D341Med (cell line): ENCODE measurements at places on chromosomes 11 and 22.

DNA sequence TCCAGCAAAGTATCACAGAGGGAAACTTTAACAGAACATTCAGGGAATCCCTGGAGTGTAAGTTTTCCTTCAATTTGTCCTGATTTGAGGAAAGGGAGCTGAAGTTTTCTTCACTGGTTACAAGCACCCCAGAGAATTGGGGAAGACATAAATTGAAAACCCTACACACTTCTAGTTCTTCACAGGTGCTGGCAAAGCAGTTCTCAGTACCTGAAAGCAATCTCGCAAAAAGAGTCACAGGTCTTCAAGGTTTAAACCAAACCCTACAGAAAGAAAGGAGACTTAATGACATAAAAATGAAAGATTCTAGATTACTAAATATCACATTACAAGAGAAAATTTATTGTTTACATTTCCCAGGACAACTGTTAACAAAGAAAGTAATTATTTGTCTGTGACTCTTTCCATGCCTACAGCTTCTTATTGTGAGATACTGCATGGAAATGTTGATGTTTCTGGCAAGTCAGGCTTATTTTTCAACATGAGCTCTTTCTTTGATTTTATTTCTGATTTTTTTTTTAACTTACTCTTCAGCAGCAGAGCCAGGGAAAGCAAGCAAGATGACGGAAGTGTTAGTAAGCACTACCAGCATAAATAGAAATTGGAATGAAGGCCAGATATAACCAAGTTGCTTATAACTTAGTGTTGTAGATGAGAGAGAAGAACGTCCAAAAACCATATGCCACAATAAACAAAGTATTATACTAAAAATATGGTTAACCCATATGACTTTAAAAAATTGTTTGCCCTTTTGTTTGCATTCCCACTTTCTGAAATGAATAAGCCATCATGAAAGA, 44.1 kb downstream of the FANCF start:
- DNase-seq: no peak

- DNase-seq: no peak
These were observed 16.9 kb downstream of the USP47 start for GRCh38 chr11:11858676-11859075.

GRCh38 chr22:29394931-29395581, 6.7 kb upstream of the AP1B1 start:
- DNase-seq: peak; percentile 86

DNA sequence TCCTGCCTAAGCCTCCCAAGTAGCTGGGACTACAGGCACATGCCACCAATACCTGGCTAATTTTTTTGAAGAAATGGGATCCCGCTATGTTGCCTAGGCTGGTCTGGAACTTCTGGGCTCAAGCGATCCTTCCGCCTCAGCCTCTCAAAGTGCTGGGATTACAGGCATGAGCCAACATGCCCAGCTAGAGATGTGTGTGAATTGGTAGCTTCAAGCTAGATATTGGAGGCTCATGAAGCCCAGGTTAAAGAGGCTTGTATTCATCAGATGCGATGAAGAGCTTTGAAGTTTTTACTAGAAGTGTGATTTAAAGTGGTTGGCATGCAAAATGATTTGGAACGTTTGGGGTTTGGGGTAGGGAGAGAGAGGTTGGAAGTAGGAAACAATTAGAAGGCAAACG, 19.6 kb downstream of the NF2 start:
- DNase-seq: no peak

- peak; percentile 46 for DNase-seq
These were observed 8.7 kb upstream of the MS4A4E start for GRCh38 chr11:60251485-60252212.

DNA sequence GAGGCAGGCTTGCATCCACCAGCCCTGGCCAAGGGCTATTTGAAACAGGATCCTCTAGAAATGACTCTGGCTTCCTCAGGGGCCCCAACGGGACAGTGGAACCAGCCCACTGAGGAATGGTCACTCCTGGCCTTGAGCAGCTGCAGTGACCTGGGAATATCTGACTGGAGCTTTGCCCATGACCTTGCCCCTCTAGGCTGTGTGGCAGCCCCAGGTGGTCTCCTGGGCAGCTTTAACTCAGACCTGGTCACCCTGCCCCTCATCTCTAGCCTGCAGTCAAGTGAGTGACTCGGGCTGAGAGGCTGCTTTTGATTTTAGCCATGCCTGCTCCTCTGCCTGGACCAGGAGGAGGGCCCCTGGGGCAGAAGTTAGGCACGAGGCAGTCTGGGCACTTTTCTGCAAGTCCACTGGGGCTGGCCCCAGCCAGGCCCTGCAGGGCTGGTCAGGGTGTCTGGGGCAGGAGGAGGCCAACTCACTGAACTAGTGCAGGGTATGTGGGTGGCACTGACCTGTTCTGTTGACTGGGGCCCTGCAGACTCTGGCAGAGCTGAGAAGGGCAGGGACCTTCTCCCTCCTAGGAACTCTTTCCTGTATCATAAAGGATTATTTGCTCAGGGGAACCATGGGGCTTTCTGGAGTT, 13.3 kb downstream of the IL10RA start:
- no peak for DNase-seq

- no peak for DNase-seq
These were observed 16.9 kb downstream of the MYRF start for GRCh38 chr11:61769169-61769920.

- no peak for DNase-seq
These were observed 373.5 kb downstream of the GUCY1A2 start for GRCh38 chr11:106644824-106645223.

DNA sequence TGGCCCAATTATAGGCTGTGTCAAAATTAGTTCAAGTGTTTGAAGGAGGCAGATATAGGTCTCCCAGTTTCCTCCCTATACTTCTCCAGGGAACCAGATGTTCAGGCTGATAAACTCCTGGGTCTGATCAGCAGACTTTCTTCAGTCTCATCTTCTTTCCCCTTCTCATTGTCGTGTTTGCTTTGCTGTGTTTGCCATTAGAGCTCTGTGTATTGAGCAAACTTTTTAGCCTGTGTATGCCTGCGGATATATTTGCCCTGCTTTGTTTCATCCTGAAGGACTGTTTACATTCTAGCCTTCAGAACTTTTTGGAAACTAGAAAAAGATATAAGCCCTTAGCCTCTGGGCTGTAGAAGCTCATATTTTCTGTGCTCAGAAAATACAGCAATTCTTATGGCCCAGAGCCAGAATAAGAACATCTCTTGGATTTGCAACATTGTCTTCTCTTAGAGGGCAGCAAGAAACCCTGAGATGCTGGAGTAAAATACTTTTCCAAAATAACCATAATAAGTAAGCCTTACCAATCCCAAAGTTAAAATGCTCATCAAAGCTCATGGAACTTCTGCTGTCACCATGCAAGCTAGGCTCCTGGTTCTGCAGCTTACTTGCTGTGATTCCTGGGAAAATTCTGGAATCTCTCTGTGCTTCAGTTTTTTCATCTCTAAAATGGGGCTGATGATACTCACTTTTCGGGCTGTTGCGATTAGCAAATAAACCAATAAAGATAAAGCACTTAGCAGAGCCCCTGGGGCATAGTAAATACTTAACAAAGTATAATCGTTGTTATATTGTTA, 34.1 kb upstream of the ME3 start:
- DNase-seq: no peak

DNA sequence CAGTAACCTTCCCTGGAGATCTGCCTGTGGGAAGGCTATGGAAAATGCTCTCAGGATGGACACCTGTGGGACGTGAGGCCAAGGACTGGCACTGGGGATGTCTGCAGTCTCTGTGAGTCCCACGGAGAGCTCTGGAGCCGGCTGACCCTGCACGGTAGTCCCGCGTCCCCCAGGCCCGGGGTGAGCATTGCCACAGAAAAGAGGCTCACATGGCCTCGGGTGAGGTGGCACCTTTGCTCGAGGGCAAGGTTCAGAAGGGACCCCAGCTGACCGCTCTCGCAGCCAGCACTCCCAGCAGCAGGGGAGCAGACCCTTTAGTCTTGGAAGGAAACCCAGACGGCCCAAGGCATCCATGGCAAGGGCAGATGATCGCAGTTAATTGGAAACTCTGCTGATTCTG, 9.0 kb downstream of the RTL6 start:
- DNase-seq: no peak

DNA sequence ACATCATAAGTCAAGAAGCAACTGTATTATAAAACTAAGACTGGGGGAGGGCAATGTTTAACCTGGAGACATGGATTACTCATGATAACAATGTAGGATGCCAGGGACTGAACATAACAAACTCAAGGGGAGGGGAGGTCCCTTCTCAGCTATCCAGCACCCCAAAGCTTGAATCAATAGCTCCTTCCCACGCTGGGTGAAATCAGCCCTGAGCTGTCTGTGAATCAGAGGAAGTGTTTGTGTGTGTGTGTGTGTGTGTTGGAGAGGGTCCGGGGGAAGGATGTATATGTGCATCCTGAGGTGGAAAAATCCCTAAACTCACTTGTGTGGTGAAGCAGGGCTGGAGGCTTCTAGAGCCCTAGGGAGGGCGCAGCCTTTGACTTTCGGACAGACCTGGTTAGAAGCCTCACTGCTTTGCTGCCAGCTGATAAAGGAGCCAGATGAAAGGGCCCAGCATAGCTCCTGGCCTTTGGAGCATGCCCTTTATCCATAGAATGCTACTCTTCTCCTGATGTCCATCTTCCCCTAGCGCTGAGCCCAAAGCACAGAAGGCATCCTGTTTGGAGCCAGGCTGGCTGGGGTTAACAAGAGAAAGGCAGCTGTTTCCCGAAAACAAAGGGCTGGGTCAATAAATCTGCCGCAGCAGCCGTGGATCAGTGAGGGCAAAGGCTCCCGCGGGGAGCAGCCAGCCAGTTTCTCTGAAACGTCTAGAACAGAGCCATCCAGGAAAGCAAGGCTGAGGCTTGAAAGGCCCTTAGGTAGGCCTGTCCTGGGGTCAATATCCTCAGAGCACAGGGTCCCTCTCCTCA, 35.8 kb downstream of the TNKS1BP1 start:
- no peak for DNase-seq

GRCh38 chr11:46917109-46917761, 1.1 kb downstream of the LRP4 start:
- DNase-seq: no peak

DNA sequence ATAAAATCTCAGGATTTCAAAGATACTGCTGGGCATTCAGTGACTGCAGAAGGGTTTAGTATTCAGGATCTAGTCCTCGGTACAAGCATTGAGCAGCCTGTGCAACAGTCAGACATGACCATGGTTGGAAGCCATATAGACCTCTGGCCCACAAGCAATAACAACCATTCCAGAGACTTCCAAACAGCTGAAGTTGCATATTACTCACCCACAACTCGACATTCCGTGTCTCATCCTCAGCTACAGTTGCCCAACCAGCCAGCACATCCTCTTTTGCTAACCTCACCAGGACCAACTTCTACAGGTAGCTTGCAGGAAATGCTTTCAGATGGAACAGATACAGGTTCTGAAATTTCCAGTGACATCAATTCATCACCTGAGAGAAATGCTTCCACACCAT, 156.8 kb downstream of the C11orf91 start:
- no peak for DNase-seq

DNA sequence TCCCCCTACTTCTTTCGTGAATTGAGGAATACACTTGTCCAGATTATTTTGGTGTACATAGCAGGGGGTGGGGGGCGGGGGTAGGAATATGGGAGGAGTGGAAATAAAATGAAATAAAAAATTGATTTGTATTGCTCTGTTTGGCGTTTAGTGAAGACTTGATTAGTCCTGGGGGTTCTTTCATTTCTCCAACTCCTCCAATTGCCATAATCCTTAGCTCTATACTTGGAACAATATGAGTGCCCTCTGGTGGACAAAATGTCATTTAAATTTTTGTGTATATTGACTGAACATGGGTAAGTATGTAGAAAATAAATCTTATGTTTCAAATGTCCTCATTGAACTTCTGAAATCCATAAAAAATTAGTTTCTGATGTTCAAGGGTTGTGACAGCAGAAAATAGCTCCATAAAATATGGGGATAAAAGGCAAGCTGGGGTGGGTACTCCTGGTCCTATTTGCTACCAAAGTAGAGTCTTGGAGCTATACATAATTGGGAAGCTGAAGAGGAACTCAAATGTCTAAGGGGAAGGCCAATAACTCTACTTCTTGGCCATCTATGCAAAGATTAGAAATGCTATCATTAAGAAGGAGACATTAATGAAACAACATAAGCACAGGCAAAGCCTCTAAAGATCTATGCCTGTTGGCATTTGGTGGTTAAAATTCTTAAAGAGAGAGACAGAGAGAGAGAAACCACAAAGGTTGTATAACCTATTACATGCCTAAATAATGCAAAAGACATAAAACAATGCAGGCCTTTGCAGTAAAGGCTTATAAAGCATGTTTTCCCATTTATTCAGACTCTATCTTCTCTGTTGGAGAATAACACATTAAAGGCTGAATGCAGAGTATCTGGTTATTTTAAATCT, 421.6 kb downstream of the METTL15 start:
- peak; percentile 21 for DNase-seq

GRCh38 chr11:92738276-92738675, 231.2 kb upstream of the MTNR1B start:
- DNase-seq: no peak

DNA sequence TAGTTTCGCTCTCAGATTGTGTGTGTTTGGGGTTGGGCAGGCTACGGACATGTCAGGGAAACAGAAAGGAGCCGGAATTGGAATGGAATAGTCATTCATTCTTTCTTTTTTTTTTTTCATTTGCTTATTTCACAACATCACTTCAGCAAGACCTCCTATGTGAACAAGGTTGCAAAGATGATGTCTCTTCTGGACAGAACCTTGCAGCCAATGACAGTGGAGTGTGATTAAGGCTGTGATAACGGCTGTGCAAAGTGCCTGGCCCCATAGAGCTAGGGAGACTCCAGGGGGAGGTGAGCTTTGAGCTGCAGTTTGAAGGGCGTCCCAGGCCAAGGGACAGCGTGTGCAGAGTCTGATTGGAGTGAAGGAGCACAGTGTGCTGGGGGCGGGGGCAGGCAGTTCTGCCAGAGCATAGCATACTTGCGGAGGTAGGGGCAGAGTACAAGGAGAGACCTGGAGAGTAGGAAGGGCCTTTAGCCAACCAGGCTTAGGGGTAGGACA, 3.4 kb downstream of the TIGD3 start:
- DNase-seq: no peak

- no peak for DNase-seq
These were observed 3.4 kb upstream of the SLC25A1 start for GRCh38 chr22:19181786-19182471.

GRCh38 chr22:46894851-46895640, 132.6 kb downstream of the TBC1D22A start:
- no peak for DNase-seq

- DNase-seq: no peak
These were observed 98.2 kb upstream of the DBX1 start for GRCh38 chr11:20258376-20258895.

- no peak for DNase-seq
These were observed 5.5 kb downstream of the CYP2R1 start for GRCh38 chr11:14886513-14886912.

DNA sequence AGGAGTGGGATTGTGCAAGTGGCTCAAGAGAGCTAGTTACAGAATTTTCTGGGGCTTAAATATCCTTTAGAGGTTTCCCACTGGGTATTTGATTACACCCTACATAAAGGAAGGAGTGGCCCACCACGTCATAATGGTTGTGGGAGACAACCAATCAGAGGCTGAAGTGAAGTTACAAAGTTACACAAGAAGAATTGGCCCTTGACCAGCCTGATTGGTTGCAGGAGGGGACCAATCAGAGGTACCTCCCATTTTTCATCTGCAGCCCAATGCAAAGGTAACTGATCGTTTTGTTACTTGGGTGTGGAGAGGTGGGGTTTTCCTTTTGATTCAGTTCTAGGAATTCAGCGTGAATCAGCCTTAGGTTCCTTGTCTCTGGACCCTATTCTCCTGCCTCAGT, 430.5 kb upstream of the FAT3 start:
- DNase-seq: no peak
